Germinal center (tissue), 1 donor: ENCODE measurements at places on chromosomes 1 and 21.

DNA sequence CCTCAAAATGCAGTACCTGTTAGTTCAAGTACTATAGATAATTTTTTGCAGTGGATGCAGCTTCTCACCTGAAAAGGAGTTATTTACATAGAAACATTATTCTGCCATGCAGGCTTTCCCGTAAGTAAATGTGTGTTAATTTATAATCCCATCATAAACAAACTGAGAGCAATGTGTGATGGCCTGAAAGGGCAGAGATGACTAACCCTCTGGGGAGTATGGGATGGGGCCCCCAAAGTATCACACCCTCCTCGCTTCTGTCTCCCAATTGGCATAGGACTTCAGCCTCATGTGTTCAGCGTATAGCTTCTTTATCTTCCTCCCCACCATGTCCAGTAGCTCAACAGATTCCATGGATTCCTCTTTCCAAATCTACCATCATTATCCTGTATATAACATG is 7.6 kb downstream of the HMGCL start:
- DNase-seq = no peak

- DNase-seq = no peak
Measured at GRCh38 chr1:16165073-16165364, 9.2 kb upstream of the EPHA2 start.

DNA sequence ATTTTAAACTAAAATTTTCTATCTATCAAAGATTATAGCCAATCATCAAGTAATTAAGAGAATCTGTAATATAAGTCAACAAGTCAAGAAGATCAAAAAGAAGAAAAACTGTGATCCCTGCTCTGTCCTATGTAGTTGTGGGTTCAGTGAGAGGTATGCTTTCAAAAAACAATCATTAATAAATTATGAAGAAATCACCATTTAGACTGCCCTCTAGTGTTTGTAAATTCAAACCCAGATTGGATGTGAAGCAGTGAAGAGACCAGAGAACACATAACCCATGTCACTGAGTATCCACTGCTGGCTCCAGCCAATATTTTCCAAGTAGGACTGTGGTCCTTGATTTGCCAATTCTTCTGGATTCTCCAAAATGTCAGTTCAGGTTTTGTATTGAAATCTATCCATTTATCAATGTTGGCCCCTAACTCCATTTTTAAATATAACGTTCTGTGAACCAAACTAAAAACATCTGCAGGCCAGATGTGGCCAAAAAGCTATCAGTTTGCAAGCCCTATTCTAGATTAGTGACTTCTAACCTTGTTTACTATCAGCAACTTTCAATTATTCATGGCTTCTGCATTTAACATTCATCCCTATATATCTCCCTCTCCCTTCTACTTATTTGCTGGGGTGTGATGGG is 467.5 kb upstream of the CXADR start:
- DNase-seq = no peak

DNA sequence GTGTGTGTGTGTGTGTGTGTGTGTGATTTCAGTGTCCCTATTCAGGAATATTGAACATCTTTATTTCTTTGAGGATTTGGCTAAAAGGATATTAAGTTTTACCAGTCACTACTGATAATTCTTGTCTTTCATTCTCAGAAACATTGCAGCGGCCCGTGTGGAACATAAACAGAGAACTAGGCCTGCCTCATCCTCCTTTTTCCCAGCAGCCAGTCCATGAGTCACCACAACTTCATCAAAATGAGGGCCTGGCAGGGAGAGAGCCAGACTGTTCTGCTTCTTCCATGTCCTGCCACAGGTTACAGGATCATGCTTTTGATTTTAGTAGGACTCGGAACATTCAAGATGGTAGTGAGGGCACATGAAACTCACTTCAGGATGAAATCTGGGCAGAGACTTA is 50.7 kb downstream of the LRIG2 start:
- DNase-seq = no peak

GRCh38 chr1:97314685-97315084 is 593.1 kb downstream of the PTBP2 start:
- DNase-seq = no peak
